ENCODE measurements at places on chromosomes 1 and 21.

- peak; percentile 77 for DNase-seq
Measured at GRCh38 chr21:41817228-41817627, 50.4 kb upstream of the RIPK4 start.

- DNase-seq = peak; percentile 48
Measured at GRCh38 chr1:100539836-100540536, 2.0 kb downstream of the GPR88 start.

- no peak for DNase-seq
Measured at GRCh38 chr1:41716188-41717130, 202.3 kb downstream of the HIVEP3 start.

DNA sequence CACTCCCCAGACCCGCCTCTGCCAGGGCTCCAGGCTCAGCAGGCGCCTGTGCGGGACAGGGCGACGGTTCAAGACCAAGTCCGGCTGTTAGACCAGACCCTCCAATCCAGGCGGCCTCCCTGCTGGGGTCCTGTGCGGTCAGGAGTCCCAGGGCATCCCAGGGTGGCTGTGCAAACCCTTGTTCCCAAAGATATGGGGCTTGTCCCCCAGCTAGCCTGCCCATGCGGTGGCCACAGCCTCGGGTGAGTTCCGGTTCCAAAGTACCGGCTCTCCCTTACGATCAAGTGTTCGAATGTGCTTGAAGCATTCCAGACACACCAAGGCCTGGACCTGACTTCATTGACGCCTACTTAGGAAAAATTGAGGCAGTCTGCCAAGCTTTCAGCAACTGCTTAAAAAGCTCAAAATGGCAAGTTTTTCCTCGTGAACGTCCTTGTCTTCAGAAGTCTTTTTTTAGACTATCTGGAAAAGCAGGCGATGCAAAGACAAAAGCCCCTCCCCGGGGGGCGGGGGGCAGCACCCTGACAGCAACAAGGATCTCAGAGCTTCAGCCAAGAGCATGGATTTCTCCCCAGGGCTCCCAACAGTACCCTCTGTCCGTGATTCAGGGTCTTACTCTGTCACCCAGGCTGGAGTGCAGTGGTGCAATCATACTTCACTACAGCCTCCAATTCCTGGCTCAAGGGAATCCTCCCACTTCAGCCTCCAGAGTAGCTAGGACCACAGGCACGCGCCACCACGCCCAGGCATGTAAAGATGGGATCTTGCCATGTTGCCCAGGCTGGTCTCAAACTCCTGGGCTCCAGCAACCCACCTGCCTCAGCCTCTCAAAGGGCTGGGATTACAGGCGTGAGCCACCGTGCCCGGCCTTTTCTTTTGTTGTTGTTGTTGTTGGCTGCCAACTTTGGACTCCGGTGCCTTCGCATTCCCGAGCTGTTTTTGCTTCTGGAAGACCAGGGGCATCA lies 2.3 kb downstream of the FAAP20 start:
- DNase-seq = no peak

DNA sequence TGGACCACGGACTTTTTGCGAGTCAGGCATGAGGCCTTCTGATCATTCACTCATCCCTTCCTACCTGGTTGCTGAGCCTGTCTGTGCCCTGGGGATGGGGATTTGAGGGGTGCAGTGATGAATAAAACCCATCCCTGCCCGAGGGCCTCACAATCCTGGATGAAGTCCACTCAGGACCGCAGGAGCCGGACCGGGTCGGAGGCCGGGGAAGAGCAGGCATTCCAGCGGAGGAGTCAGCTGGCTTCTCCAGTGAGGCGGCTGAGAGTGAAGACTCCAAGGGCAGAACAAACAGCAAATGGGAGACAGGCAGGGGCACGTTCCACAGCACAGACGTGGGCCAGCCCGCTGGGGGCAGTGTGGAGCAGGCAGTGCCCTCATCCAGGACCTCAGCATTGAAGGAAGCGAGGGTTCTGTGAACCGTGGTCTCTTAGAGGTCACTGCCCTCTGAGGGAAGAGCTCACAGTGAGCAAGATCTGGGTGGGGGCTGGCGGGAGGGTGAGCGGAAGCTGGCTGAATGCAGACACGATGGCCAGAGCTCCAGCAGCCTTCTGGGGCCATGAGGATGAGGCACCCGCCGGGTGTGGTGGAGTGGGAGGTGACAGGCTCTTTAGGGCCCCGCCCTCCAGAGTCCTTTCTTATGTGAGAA lies 10.9 kb upstream of the LRRC3 start:
- no peak for DNase-seq

DNA sequence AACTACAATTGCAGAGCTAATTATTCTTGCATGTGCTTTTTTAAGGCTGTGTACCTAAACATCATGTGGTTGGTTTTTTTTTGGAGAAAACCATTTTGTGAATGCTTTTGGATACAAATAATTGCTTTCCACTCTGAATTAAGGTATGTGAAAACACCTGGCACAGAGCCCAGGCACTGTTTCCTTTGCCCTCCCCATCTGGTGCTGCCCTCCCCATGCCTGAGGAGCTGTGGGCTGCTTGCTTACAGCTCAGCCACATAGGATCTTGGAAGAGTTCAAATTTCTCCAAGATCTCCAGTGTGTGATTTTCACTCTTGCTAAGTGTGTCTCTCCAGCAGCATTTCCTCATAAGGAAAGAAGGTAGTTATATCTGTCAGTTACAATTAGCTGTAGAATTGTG lies 27.8 kb downstream of the DNM3 start:
- no peak for DNase-seq

DNA sequence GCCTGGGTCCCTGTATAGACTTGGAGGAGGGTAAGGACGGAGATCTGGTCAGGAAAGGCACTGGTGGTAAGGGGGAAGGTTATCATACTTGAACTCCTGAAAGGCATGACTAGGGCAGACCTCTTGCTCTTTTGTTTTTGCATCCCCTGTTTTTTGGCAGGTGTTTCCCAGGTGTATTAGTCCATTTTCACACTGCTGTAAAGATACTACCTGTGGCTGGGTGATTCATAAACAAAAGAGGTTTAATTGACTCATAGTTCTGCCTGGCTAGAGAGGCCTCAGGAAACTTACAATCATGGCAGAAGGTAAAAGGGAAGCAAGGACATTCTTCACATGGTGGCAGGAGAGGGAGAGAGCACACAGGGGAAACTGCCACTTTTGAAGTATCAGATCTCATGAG lies 57.2 kb upstream of the APOBEC4 start:
- DNase-seq = no peak

- DNase-seq = no peak
Measured at GRCh38 chr1:201181726-201182125, 8.9 kb upstream of the IGFN1 start.

GRCh38 chr1:41742219-41742618 lies 176.5 kb downstream of the HIVEP3 start:
- DNase-seq = peak; percentile 79

DNA sequence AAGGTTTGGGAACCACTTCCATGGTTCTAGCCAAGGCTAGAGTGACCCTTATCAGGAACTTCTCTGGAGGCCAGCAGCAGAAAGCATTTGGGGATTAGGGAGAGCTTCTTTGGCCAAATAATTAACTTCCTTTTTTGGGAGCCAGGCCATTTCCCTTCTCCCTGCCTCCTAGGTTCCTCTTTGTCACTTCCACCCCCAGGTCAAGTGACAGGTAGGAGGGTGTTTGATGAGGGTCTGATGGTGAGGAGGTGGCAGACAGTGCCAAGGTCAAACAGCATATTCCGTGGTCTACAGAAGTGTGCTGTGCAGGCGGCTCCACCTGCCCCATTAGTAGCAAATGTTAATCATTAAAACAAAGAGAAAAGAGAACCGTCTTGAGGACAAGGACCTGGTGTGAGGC lies 1.9 kb upstream of the KCNA10 start:
- DNase-seq = peak; percentile 50

GRCh38 chr1:201666645-201667044 lies 127.7 kb downstream of the NAV1 start:
- DNase-seq = no peak

DNA sequence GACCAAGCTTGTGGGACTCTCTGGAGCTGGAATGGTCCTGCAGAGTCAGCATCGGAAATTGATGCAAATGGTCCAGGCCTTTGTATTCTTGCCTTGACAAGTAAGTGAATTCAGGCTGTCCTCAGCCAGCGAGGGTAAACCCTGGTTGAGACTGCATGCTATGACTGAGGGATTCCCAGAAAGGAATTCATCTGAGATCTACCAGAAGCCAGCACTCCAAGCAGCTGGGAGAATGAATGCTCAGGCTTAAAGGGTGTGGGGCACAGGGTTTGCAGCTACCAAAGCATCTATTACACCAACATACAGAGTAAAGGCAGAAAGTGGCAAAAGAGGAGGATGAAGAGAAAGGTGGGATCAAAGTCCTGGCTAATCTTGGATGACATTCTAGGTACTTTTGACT lies 257.0 kb upstream of the LYPLAL1 start:
- no peak for DNase-seq

DNA sequence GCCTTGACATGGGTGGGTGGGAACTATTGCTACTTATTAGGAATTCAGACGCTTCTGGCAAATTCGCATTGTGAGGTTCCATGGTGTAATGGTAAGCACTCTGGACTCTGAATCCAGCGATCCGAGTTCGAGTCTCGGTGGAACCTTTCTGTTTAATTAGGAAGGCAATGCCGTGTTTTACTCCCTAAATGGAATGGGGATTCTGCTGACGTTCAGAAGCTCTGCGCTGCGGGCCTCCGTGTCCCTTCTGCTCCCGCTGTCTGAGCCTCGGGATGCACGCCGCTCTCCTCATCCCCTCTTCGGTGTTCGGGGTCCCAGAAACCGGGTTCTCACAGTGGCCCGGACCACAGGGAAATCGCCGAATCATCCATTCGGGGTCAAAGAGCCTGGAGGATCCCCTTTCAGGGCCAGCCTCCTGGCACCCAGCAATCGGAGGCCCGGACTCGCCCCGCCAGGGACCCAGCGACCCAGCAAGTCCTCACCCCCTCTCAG lies 280.3 kb downstream of the FAM72C start:
- no peak for DNase-seq

- DNase-seq = no peak
Measured at GRCh38 chr1:28755701-28756100, 19.0 kb downstream of the YTHDF2 start.

- DNase-seq = no peak
Measured at GRCh38 chr1:25063591-25064416, 133.7 kb upstream of the RUNX3 start.

DNA sequence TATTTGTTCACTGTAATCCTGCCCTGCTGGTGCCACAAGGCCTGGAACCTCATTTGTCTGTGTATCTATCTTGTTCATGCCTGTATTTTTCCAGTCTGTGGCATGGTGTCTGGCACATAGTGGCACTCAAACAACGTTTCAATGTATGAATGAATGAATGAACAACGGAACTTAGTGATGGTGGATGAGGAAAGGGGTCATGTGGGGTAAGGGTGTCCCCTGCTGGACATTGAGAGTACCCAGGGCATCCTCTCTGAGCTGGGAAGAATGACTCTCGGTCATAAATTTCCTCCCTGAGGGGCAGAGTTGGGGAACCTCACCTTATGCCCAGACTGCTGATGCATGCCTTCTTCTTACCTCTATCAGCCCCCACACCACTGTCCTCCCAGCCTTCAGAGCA lies 18.9 kb upstream of the ZNF683 start:
- DNase-seq = peak; percentile 70

DNA sequence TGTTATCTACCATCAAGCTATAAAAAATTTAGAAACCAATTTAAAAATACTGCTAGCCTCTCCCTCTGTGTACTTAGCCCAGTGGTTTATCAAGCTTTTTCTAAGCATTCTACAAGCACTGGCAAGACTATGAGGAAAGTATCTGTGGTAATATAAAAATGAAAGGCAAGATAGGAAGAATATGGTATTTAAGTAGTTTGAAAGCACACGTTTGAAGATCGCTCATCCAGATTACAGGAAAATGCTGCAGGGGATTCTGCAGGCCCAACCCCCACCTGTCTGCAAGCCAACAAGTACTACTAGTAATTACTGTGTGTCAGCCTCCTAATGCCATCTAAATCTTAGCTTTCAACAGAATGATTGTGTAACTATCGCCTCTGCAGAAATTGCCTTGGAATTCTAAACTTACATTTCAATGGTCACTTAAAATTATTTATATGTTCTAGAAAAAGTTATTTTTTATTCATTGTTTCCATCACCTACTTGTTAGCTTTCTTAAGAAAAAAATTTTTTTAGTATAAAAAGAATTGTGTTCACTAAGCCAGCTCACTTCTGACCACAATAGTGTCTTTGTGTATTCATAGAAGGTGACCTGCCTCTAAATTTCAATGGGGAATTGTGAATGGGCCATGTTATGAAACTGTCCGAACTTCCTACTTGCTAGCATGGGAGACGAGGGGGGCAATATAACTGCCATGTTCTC lies 8.5 kb downstream of the ERRFI1 start:
- DNase-seq = no peak

DNA sequence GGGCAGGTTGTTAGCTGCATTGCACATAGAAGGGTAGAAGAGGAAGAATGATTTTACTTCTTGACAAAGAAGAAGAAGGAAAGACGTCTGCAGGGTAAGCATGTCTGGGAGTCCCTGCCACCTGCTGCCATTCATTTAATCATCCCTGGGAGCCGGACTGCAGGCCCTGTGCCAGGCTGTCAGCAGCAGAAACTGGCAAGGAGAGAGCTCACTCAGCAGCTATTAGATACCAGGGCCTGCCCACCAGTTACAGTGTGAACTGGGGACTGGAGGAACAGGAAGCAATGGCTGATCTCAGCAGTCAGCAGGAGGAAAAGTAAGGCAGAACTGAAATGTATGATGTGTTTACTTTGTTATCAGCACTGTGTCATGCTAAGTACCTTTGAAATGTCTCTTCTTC lies 75.7 kb upstream of the C1orf87 start:
- DNase-seq = peak; percentile 34

DNA sequence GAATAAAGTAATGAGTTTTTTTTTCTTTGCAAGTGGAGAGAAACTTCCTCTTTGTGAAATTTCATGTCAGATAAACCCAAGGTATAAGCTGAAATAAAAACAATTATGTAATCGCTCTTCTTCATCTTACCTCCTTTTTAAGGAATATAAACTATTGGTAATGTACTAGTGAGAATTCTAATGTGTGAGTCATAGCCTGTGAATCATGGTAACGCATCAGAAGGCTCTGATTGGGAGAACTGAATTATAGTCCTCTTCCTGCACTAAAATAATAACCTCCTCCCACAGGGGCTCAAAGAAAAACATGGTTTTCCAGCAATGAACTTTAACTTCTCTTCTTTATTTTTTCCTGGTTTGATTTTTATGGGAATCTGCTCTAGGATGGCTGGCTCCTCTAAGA lies 57.1 kb upstream of the COX20 start:
- peak; percentile 20 for DNase-seq

- no peak for DNase-seq
Measured at GRCh38 chr1:39139723-39140360, 64.7 kb upstream of the MACF1 start.

DNA sequence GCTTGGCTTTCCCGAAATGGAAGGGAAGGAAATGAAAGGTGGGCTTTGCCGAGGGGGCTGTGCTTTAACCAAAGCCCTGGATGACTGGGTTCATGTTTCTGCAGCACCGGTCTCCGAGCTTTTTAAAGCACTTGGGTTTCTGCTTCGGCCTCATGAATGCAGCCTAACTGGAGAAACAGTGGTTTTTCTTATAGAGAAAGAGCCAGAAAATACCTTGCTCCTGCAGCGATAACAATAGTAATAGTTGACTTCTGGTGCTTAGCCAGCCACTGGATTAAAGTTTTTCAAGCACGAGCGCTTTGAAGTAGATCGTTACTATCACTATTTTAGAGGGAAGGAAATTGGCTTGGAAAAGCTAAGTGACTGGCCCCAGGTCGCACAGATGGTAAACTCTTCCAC lies 500 bp upstream of the DOCK7 start:
- no peak for DNase-seq

GRCh38 chr1:97674517-97674916 lies 246.3 kb downstream of the DPYD start:
- peak; percentile 80 for DNase-seq

GRCh38 chr1:10678852-10679251 lies 117.6 kb downstream of the CASZ1 start:
- DNase-seq = no peak

All from suppressor macrophage (primary cell).